Fibroblast of villous mesenchyme (primary cell): ENCODE measurements at places on chromosomes 16 and 17. TPM values are rescaled to one million over a fixed set of nuclear protein-coding genes. Genes with fewer than 3 reads are reported as not detected.

Gene SLC12A3
- total RNA-seq: not detected in 2 replicates

Gene LITAFD
- not detected in 2 replicates for total RNA-seq

Gene PRCD
- total RNA-seq: 1.6 and 2.2 TPM in 2 replicates

Gene SLC47A1
- under 0.01 and 0.86 TPM in 2 replicates for total RNA-seq

Gene ANKFN1
- under 0.01 TPM in 2 replicates for total RNA-seq

Gene COQ7
- total RNA-seq: 9.9 and 10.0 TPM in 2 replicates

Gene FNDC8
- not detected in 2 replicates for total RNA-seq

Gene MPP3
- total RNA-seq: 8.7 and 9.1 TPM in 2 replicates

Gene CALB2
- total RNA-seq: under 0.01 and 0.97 TPM in 2 replicates

Gene CBFA2T3
- not detected in 2 replicates for total RNA-seq

Gene APOH
- total RNA-seq: not detected in 2 replicates

Gene HID1
- 3.5 and 4.3 TPM in 2 replicates for total RNA-seq
